ENCODE measurements at places on chromosomes 4 and X. TPM values are rescaled to one million over a fixed set of nuclear protein-coding genes. Genes with fewer than 3 reads are reported as not detected.

Gene CTAG1A
- not detected for total RNA-seq

Gene PCYT1B
- not detected for total RNA-seq

Gene TIMM17B
- total RNA-seq = 17.3 TPM

Gene TFDP3
- total RNA-seq = not detected

Gene MAGEB17
- 0.09 TPM for total RNA-seq

Gene LRCH2
- 4.6 TPM for total RNA-seq

Gene NDNF
- 0.09 TPM for total RNA-seq

Gene GPR50
- not detected for total RNA-seq

Gene CYBB
- total RNA-seq = not detected

Gene MSANTD1
- 0.60 TPM for total RNA-seq

Gene MAOA
- total RNA-seq = 7.0 TPM

Gene LDB2
- total RNA-seq = 191 TPM

Gene FAM236A
- not detected for total RNA-seq

Gene CITED1
- total RNA-seq = not detected

Gene RAB9B
- total RNA-seq = 1.1 TPM

Gene PDZD4
- under 0.01 TPM for total RNA-seq

Gene CAPN6
- total RNA-seq = not detected

Gene COL4A6
- total RNA-seq = 1.1 TPM

Gene PRSS12
- total RNA-seq = 40.7 TPM

Gene NUDT10
- 2.7 TPM for total RNA-seq

Gene ESX1
- not detected for total RNA-seq

Gene NKX6-1
- 6.5 TPM for total RNA-seq

Gene UGT2B17
- not detected for total RNA-seq

Gene PF4V1
- 1.9 TPM for total RNA-seq

Gene GRIA2
- total RNA-seq = not detected

Gene DGKK
- not detected for total RNA-seq

Gene C4orf54
- total RNA-seq = not detected

Gene CCKAR
- total RNA-seq = 6.0 TPM

Gene GPRASP3
- 9.1 TPM for total RNA-seq

Gene CD38
- total RNA-seq = not detected

Gene CXCL9
- total RNA-seq = not detected

Gene TMSB15C
- total RNA-seq = 2.0 TPM

Gene SLC34A2
- total RNA-seq = not detected

Gene XKRX
- total RNA-seq = not detected

Gene GPC3
- total RNA-seq = 0.63 TPM

Gene HAND2
- total RNA-seq = 8.4 TPM

Gene MAGEB10
- not detected for total RNA-seq

Gene ADH7
- total RNA-seq = not detected

Gene TMPRSS11B
- not detected for total RNA-seq

Gene TLR10
- total RNA-seq = not detected

Gene GPC4
- total RNA-seq = under 0.01 TPM

Gene FRMD7
- under 0.01 TPM for total RNA-seq

Gene DUSP9
- not detected for total RNA-seq

Gene SYN1
- 0.09 TPM for total RNA-seq

Gene STAP1
- not detected for total RNA-seq

Gene CSAG1
- not detected for total RNA-seq

Gene MTNR1A
- not detected for total RNA-seq

Gene HMX1
- total RNA-seq = not detected

Data from bronchial smooth muscle cell (primary cell).